H9 (cell line): ENCODE measurements at places on chromosomes 3 and 15. TPM values are rescaled to one million over a fixed set of nuclear protein-coding genes. Genes with fewer than 3 reads are reported as not detected.

SLCO2A1 gene
- 0.68 and 0.98 TPM in 2 replicates for total RNA-seq

FAM3D gene
- not detected in 2 replicates for total RNA-seq

HHATL gene
- 0.46 TPM in 1 of 2 replicates, not detected in the other for total RNA-seq

- peak overlapping the region; percentile 91 for H3K4me3 ChIP-seq
- H3K4me1 ChIP-seq = peaks cover 3% of the 10 kb centered on the region; the same call in 1 of the 2 replicates
- DNase-seq = peak; percentile 34
- H3K36me3 ChIP-seq = peaks cover 3% of the 10 kb centered on the region
- peak overlapping the region; percentile 94 for H3K27ac ChIP-seq
Observed at GRCh38 chr15:56244811-56245576, 1.3 kb upstream of the RFX7 start.

DNA sequence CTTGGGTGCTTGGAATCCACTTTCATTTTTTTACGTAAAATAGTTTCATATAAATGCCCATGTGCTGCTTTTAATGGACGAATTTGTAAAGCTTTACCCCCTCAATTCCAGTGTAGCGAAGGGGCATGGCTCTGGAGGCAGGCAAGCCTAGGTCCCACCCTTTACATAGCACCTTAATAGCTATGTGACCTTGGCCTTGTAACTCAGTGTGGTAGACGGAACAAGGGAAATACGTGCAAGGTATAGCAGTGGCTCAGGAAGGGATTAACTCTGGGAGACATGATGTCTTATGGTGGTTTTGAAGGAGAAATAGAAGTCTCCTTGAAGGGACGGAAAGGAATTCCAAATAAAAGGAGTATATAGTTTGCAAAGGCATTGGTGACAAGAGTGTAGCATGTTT lies 1.4 kb downstream of the SEC61A1 start:
- no peak overlapping the region for H3K27ac ChIP-seq
- no peak for DNase-seq
- no peaks in the 10 kb centered on the region for H3K27me3 ChIP-seq

DNA sequence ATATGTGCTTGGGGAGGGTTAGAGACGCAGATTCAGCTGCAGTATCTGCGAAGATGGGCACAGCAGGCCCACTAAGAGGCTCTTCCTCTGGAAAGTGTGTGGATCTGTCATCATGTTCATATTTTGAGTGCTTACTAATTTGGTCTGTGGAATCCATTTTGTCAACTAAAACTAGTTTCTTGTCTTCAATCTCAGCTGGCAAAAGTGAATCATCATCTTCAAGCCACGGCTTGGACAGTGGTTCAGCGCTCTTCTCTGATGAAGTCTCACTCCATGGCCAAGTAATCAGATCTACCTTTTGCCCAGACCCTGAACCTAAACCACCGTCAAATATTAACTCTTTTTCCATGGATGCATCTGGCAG lies 76.2 kb downstream of the IMPG2 start:
- peaks cover 7% of the 10 kb centered on the region; the same call in 1 of the 2 replicates for H3K4me1 ChIP-seq
- no peak for DNase-seq
- no peaks in the 10 kb centered on the region for H3K27me3 ChIP-seq

DNA sequence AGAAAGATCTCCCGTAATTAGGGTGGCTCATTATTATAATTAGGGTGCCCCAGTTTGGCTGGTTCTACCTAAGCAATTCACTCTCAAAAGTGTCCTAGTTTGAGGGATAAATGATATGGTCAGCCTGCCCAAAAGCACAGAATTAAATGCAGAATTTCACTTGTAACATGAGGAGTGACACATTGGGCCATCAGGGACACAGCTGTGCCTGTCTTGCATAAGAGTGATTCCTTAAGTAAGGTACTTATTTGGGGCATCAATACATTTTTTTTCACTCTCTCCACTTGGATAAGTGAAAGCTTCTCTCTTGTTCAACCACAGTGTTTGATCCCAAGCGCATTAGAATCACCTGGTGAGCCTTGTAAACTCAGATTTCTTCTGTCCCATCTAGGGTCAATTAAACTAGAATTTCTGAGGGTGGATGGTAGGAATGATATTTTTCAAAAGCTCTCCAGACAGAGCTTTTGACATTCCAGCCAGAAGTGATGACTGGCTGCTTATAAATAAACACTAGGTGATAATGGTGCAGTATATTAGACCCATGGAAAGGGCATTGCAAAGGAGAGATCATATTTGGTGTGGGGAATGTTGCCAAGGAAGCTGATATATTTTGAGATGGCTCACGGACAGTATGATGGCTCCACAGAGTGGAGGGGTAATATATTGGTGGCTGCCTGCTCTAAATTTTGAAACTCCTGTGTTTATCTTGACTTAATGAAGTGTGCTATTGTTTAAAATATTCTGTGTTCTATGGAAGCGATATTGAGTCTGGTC lies 458.1 kb upstream of the RASGRP1 start:
- H3K4me3 ChIP-seq = no peak overlapping the region
- no peak overlapping the region for H3K27ac ChIP-seq
- H3K36me3 ChIP-seq = no peaks in the 10 kb centered on the region
- no peak for DNase-seq
- H3K4me1 ChIP-seq = peaks cover 5% of the 10 kb centered on the region; the same call in 1 of the 2 replicates

GRCh38 chr15:36959746-36960145 lies 140.6 kb downstream of the MEIS2 start:
- no peaks in the 10 kb centered on the region for H3K27me3 ChIP-seq
- H3K4me3 ChIP-seq = no peak overlapping the region
- no peak for DNase-seq
- H3K36me3 ChIP-seq = no peaks in the 10 kb centered on the region

GRCh38 chr3:146374146-146374545 lies 95.2 kb downstream of the PLSCR2 start:
- H3K36me3 ChIP-seq = no peaks in the 10 kb centered on the region
- no peak overlapping the region for H3K27ac ChIP-seq
- no peak for DNase-seq
- no peak overlapping the region for H3K4me3 ChIP-seq
- H3K27me3 ChIP-seq = no peaks in the 10 kb centered on the region
- H3K4me1 ChIP-seq = no peaks in the 10 kb centered on the region

DNA sequence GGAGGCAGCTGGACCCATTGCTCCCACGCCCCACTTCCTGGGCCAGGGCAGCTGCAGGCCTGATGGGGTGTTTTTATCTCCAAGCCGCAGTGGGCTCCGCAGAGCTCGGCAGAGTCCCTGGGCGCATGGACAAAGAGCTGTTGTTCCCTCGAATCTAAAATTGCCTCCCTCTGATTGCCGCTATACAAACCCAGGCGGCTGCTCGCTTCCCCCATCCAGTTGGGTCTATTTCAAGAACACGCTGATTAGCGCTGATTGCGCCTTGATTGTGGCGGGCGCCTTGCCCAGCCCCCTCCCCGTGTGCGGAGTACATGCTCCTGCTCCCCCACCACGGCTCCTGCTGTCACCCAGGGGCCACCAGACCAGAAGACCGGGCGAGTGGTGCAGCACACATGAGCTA lies 43.4 kb upstream of the SLC6A1 start:
- no peaks in the 10 kb centered on the region for H3K4me1 ChIP-seq
- H3K27me3 ChIP-seq = no peaks in the 10 kb centered on the region
- H3K36me3 ChIP-seq = no peaks in the 10 kb centered on the region
- no peak overlapping the region for H3K27ac ChIP-seq
- DNase-seq = no peak

CGGBP1 gene
- 72.1 and 75.0 TPM in 2 replicates for total RNA-seq

PROS1 gene
- 1.0 and 1.3 TPM in 2 replicates for total RNA-seq

GRCh38 chr3:173733029-173733652 lies 335.6 kb downstream of the NLGN1 start:
- H3K27ac ChIP-seq = no peak overlapping the region
- H3K27me3 ChIP-seq = no peaks in the 10 kb centered on the region
- no peaks in the 10 kb centered on the region for H3K4me1 ChIP-seq
- no peak overlapping the region for H3K4me3 ChIP-seq
- DNase-seq = no peak
- no peaks in the 10 kb centered on the region for H3K36me3 ChIP-seq

PARL gene
- total RNA-seq = 94.5 and 95.5 TPM in 2 replicates

GRCh38 chr3:54424292-54424691 lies 301.9 kb downstream of the CACNA2D3 start:
- no peaks in the 10 kb centered on the region for H3K27me3 ChIP-seq
- H3K36me3 ChIP-seq = no peaks in the 10 kb centered on the region
- no peak for DNase-seq

INAFM2 gene
- total RNA-seq = 23.1 and 25.4 TPM in 2 replicates

CP gene
- 0.66 and 1.1 TPM in 2 replicates for total RNA-seq

DNA sequence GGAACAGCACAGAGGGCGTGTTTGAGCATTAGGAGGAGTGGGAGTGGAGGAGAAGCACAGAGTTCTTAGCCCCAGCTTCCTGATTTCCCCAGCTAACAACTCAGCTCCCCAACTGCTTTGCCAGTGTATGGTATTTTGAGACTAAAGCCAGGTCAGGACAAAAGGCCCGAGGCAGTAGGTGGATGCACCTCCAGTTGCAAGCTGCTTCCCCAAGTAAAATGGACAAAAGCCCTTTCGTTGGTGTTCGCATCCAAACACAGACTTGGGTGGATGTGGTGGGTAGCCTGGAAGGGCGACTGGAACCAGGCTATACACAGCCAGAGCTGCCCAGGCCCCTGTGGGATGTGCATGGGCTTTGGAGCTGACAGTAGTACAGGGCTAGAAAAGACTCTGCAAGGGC lies 12.3 kb upstream of the EHD4 start:
- no peaks in the 10 kb centered on the region for H3K27me3 ChIP-seq
- H3K36me3 ChIP-seq = no peaks in the 10 kb centered on the region; the same call in 2 of the 3 replicates
- no peak overlapping the region for H3K4me3 ChIP-seq
- DNase-seq = no peak
- H3K4me1 ChIP-seq = peaks cover 4% of the 10 kb centered on the region; the same call in 1 of the 2 replicates

DNA sequence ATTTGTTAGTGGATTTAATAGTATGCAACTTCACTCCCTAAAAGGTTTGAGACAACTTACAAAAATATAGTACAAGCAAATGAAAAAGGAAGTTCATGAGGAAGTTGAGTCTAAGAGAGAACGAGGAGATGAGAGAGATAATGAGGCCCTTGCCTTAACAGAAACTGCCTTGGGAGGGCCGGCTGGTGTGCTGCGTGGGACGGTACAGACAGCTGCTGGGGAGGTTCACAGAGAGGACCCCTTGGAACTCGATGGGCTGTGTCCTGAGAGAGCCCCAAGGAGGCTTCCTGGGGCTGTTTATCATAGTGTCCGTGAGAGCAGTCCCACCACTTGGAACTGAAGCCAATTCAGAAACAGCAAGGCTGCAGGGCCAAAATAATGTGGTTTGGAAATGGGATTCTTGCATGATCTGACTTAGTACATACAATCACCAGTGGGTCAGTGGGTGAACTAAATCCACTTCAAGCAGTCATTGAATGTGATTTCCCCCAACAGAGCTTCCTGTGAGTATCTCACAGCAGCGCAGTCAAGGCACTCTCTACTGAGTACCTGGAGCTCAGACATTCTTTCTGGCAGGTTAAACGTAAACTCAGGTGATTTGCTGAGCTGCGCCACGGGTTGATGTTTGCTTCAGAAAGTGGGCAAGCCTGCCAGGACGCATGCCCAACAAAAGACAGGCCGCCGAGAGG lies 90.8 kb downstream of the CRTC3 start:
- no peaks in the 10 kb centered on the region for H3K27me3 ChIP-seq
- DNase-seq = no peak

DNA sequence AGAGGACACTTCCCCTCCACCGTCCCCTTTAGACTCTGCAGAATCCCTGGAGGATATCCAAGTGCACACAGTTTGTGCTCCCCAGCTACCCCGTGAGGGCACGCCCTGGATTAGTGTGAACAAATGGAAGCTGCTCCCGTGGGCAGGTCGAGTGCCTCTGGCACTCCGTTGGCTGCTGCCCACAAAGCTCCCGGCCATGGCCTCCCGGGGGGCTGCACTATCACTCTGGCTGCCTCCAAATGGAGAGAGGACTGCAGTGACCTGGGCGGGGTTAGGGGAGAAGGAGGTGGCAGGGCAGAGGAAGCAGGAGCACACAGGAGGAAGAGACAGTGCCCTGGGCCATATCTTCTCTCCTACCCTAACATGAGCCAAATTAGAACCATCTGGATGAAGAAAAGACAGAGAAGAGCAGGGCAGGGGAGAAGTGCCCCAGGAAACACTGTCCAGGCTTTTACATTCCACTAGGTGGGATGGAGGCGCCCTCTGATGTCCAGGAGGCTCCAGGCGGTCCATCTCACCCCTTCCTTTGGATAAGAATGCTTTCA lies 29.4 kb upstream of the ACAD9 start:
- peaks cover 7% of the 10 kb centered on the region for H3K36me3 ChIP-seq
- H3K27me3 ChIP-seq = no peaks in the 10 kb centered on the region
- H3K4me1 ChIP-seq = no peaks in the 10 kb centered on the region
- no peak overlapping the region for H3K27ac ChIP-seq
- DNase-seq = no peak
- no peak overlapping the region for H3K4me3 ChIP-seq

GRCh38 chr3:169563775-169564059 lies 99.8 kb downstream of the MECOM start:
- peaks cover 13% of the 10 kb centered on the region for H3K36me3 ChIP-seq
- H3K4me1 ChIP-seq = no peaks in the 10 kb centered on the region
- H3K27ac ChIP-seq = no peak overlapping the region
- H3K4me3 ChIP-seq = no peak overlapping the region

GRCh38 chr3:31851278-31851677 lies 129.8 kb downstream of the OSBPL10 start:
- no peak for DNase-seq
- no peaks in the 10 kb centered on the region for H3K36me3 ChIP-seq
- no peaks in the 10 kb centered on the region for H3K27me3 ChIP-seq
- H3K4me1 ChIP-seq = peaks cover 5% of the 10 kb centered on the region; the same call in 1 of the 2 replicates

DNA sequence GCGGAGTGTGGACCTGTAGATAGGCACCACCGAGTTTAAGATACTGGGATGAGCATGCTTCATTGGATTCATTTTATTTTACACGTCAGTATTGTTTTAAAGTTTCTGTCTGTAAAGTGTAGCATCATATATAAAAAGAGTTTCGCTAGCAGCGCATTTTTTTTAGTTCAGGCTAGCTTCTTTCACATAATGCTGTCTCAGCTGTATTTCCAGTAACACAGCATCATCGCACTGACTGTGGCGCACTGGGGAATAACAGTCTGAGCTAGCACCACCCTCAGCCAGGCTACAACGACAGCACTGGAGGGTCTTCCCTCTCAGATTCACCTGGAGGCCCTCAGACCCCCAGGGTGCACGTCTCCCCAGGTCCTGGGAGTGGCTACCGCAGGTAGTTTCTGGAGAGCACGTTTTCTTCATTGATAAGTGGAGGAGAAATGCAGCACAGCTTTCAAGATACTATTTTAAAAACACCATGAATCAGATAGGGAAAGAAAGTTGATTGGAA lies 29.5 kb downstream of the SYNM start:
- no peak overlapping the region for H3K4me3 ChIP-seq
- H3K4me1 ChIP-seq = peaks cover 2% of the 10 kb centered on the region; the same call in 1 of the 2 replicates
- H3K27me3 ChIP-seq = no peaks in the 10 kb centered on the region
